ENCODE measurements at places on chromosomes 2 and 18.

- DNase-seq, result no peak
Observed at GRCh38 chr2:20614201-20615067, 36.5 kb downstream of the HS1BP3 start.

DNA sequence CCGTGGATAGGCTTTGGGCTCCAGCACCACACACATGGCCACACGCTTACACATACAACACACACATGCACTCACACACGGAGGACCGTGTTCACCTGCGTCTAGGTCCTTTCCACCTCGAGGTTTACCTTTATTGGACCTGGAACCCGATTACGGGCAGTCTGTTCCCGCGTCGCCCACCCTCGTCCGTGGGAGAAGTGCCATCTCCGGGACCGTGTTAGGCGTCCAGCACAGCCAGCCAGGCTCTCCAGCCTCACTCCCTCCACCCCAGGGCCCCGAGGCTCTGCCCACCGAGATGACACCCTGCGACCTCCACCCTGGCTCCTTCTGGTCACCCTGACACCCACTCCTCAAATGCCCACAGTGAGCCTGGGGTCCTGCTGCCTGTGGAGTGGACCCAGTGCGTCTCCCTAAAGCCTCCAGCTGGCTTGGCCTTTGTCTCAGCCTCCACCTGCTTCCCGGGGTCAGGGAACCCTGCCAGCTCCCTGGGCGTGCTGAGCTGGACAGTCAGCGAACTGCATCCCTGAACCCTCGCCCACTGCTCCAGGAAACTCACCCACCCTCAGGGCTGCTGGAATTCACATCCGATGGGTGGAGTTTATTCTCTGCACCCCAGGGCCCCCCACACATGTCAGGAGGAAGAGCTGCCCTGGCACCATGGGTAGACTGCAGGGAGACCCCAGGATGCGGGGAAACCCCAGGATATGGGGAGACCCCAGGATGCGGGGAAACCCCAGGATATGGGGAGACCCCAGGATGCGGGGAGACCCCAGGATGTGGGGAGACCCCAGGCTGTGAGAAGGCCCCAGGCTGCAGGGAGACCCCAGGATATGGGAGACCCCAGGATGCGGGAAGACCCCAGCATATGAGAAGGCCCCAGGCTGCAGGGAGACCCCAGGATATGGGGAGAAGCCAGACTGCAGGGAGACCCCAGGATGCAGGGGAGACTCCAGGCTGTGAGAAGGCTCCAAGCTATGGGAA, 33.0 kb downstream of the ADI1 start:
- DNase-seq, result no peak

DNA sequence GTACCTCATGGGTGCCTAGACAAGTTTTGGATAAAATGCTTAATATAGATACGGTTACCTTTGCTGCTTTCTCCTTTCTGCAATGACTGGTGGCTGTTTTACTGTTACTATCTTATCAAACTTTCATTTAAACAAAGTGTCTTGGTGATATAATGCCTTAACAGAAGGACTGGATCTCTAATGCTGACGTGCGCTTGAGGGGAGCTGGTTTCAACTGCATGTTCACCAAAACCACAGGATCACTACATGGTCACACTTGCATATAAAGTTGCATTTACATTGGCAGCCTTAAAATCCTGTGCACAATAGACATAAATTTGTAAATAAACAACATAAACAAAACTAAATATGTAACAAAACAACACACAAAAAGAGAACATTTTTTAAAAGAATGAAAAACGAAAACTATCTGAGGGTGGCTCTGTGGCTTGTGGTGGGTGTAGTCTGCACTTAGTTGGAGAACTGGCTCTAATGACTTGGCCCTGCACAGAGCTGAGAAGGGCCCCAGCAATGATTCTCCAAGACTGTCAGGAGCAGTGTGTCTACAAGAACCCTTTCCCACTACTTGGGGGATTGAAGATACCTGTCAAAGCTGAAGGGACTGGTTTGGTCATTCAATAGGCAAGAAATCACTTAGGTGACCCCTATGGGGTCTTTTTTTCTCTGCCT, 135.5 kb downstream of the UXS1 start:
- DNase-seq, result no peak

- peak; percentile 68 for DNase-seq
Observed at GRCh38 chr2:204145263-204145751, 208.7 kb downstream of the ICOS start.

DNA sequence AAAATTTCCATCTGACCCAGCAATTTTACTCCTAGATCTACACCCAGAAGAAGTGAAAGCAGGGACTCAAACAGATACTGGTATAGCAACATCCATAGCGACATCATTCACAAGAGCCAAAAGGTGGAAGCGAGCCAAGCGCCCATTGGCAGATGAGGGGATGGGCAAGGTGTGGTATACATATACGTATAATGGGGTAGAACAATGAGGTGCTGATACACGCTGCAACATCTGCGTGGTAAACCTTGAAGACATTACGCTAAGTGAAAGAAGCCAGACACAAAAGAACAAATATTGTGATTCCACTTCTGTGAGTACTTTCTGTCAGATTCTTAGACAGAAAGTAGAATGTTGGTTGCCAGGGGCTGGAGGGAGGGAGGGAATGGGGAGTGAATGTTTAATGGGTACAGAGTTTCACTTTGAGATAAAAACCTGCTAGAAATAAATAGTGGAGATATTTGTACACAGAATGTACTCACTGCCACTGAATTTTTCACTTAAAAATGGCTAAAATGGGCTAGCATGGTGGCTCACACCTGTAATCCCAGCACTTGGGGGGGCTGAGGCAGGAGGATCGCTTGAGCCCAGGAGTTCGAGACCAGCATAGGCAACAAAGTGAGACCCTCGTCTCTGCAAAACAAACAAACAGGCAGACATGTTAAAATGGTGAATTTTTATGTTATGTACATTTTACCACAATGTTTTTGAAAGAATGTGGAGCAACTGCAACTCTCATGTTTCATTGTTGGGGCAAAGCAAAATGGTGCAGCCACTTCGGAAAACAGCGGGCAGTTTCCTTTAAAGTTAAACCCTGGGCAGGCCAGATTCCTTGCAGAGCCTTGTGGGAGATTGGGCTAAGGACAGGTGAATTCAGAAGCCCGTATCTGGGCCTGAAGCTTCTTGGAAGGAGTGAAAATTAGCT, 103.4 kb upstream of the MYCN start:
- DNase-seq, result no peak

GRCh38 chr2:176280867-176281658, 11.8 kb downstream of the MTX2 start:
- no peak for DNase-seq

DNA sequence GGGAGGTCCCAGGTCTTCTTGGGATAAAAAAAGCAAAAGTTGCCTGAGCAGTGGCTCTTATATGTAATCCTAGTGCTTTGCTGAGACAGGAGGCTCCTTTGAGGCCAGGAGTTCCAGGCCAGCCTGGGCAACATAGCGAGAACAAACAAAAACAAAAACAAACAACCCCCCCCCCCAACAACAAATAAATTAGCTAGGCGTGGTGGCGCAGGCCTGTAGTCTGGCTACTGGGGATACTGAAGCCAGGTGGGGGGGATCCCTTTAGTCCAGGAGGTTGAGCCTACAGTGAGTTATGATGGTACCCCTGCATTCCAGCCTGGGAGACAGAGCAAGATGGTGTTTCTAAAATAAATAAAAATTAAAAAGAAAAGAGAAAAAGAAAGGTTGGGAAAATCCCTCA, 5.4 kb downstream of the GAREM2 start:
- no peak for DNase-seq

GRCh38 chr2:160507046-160507407, 13.4 kb upstream of the RBMS1 start:
- no peak for DNase-seq

DNA sequence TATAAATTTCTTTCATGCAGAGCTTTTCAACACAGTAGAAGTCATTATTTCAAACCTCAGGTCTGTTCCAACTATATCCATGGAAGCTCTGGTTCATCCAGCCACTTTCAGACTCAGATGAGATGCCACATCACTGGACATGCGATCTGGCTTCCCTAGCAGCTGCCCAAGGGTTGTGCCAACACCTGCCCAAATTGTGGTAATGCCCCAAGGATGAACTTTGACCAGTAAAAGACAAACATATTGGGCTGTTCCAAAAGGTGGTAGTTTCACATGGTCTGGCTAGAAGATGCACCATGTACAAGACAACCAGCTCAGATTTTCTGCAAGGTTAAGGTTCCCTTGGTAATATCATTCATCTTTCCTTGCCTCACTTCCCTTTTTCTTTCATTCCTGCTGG, 101.9 kb downstream of the THADA start:
- DNase-seq, result no peak

DNA sequence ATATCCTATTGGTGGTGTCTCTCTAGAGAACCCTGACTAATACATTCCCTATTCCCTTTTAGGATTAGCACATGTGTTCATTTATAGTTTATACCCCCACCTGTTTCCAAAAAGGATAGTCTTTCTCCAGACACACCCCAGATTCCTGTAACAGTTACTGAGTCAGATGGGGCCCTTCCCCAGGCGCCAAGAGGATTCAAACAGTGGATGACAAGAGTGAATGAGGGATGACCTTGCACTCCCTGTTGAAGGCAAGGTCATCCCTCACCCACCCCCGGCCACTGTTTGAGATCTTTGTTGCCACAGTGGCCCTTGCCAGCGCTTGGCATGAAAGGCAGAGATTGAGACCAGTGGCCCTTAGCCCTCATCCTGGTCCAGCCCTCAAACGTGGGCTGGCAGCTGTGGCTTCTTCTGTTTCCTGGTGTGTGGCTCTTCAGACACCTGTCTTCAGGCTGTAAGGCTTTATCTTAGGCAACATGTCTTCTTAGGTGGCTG, 15.3 kb upstream of the REEP1 start:
- no peak for DNase-seq

GRCh38 chr2:99819766-99820165, 322.6 kb downstream of the AFF3 start:
- DNase-seq, result no peak

DNA sequence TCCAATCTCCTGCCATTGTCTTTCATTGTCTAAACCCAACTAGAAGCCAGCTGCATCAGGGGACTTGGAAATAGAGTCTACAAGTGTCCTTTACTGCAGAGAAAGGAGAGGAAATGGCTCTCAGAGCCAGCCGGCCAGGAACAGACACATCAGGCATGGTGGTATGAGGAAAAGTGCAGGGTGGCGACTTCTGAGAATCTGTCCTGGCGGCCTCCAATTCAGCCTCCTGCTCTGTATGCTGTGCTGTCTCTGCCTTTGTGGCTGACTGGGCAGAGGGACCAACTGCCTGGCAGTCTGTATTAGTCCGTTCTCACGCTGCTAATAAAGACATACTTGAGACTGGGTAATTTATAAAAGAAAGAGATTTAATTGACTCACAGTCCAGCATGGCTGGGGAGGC, 36.8 kb upstream of the AQP4 start:
- no peak for DNase-seq

DNA sequence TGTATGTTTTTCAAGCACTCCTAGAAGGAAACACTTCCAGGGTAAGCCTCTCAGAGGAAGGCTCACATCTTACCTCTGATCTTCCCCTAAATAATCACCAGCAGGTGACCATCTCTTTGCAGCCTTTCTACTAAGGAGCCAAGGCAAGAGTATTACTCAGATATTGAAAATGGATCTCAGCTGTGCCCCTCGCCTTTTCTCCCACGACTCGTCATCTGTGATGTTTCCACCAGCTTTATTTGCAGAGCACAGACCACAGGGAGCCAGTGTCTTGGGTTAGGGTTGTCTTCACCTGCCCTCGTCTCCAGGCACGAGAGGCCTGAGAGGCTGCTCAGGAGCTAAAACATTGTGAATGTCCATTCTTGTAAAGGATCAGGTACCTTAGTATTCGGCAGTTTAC, 16.9 kb upstream of the SCLY start:
- DNase-seq, result no peak

DNA sequence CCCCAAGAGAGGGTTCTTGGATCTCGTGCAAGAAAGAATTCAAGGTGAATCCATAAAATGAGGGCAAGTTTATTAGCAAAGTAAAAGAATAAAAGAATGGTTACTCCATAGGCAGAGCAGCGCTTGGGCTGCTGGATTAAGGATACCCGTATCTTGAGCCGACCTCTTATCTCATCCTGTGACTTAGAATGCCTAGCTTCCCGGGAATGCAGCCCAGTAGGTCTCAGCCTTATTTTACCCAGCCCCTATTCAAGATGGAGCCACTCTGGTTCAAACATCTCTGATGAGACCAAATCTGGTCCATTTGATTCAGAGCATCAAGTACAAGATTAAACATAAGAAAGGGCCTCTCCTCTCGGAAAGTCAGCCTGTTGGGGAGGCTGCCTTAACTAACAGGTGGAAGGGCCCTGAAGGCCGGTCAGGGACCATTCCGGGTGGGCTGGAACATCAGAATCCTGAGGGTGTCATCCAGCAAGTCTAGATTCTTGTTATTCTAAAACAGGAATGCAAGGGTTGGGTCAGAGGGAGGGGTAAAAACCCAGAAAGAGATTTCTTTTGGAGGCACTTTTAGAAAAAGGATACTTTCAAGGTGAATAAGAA, 5.8 kb downstream of the PSD4 start:
- DNase-seq, result no peak

DNA sequence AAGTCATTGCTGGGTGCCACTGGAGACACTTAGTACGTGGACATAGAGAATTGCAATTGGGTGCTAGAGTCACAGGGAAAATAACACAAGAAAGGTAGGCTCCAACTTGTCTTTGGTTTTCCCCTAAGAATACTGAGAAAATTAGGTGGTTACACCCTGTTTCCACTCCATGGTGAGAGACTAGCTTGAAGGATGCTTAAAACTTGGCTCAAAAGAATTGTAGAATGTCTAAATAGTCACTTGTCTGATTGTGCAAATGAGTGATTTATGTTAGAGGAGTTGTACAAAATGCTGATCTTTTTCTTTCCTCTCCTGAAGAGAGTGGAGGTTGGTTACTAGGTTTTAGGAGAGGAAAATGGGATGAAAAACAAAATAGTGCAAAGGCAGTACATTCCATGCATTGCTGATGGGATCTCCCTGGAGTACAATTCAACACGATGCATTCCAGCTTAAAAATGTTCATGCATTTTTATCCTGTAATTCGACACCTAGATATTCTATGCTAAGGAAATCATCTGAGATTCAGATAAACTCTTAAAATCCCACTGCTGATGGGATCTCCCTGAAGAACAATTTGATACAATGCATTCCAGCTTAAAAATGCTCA, 2.2 kb upstream of the SERPINB12 start:
- no peak for DNase-seq

DNA sequence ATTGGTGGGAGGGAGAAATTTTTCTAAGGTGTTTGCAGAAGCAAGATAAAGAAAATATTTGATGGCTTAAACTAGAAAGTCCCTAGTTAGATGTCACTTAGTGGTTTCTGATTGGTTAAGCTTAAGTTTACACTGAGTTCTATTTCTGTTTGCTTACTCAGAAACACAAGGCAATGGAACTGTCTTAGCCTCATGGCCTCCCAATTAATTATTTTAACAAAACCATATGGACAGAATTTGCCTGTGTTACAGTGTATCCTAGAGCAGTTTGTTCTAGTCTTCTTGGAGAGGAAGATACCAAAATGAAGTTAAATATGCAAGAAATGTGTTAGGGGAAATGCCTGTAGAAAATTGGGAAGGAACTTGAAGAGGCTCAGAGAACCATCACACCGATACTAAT, 4.6 kb upstream of the IMPACT start:
- no peak for DNase-seq
